ENCODE measurements at places on chromosomes 7 and 10. TPM values are rescaled to one million over a fixed set of nuclear protein-coding genes. Genes with fewer than 3 reads are reported as not detected.

LRMDA gene
- total RNA-seq, result 2.1 TPM

SRRM3 gene
- total RNA-seq, result 154 TPM

DNA sequence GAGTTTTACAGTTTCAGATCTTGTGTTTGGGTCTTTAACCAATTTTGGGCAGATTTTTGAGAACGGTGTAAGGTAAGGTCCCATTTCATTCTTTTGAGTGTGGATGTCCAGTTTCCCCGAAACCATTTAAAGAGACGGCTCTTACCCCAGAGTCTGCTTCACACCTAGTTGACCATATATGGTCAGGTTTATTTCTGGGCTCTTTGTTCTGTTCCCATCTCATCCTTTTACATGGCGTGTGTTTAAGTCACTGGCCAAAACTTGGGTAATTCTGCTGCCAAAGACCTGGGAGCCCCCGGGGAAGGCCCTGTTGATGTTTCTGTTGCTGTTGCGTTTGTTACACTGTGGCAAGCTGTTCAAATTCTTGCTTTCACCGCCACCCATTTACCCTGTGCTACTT lies 120.1 kb downstream of the PTPRN2 start:
- no peak overlapping the region for H3K4me3 ChIP-seq
- H3K27me3 ChIP-seq, result peaks cover 2% of the 10 kb centered on the region
- H3K4me1 ChIP-seq, result peaks cover 19% of the 10 kb centered on the region

EGR2 gene
- total RNA-seq, result 0.37 TPM

ADCY1 gene
- 51.9 TPM for total RNA-seq

MLXIPL gene
- total RNA-seq, result 0.86 TPM

DNA sequence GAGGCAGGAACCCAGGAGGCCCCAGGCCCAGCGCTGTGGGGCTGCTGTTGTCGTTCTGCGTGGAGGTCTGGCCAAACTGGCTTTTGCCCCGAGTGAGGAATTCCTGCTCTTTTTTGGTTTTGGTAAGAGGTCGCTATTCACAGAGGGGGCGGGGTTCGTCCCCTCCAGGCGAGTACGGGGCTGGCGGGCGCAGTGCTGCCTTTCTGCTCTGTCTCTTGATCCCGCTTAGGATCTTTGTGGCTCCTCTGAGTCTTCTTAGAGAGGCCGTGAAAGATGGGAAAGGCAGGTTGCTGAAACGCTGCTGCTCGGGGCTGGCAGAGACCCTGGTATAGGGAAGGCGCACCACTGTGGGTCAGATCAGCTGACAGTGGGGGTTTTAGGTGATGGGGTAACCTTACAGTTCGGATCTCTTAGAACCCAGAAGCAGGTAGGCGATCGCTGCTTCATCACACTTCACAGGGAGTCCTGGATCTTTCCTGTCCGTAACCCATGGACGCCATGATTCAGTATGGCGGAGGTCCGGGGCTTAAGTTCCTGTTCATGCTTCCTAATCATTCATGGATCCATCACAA lies 136.7 kb downstream of the KIF20B start:
- H3K36me3 ChIP-seq, result no peaks in the 10 kb centered on the region
- no peak overlapping the region for H3K27ac ChIP-seq
- no peaks in the 10 kb centered on the region for H3K27me3 ChIP-seq
- no peak for DNase-seq

Measured in glutamatergic neuron (in vitro differentiated cells).